ENCODE measurements at places on chromosomes 3 and 15.
A peak's percentile ranks its signal among the peaks of the same experiment; 100 is the strongest.

- no peak for DNase-seq
Measured at GRCh38 chr15:81858586-81858985, 187.2 kb downstream of the MEX3B start.

DNA sequence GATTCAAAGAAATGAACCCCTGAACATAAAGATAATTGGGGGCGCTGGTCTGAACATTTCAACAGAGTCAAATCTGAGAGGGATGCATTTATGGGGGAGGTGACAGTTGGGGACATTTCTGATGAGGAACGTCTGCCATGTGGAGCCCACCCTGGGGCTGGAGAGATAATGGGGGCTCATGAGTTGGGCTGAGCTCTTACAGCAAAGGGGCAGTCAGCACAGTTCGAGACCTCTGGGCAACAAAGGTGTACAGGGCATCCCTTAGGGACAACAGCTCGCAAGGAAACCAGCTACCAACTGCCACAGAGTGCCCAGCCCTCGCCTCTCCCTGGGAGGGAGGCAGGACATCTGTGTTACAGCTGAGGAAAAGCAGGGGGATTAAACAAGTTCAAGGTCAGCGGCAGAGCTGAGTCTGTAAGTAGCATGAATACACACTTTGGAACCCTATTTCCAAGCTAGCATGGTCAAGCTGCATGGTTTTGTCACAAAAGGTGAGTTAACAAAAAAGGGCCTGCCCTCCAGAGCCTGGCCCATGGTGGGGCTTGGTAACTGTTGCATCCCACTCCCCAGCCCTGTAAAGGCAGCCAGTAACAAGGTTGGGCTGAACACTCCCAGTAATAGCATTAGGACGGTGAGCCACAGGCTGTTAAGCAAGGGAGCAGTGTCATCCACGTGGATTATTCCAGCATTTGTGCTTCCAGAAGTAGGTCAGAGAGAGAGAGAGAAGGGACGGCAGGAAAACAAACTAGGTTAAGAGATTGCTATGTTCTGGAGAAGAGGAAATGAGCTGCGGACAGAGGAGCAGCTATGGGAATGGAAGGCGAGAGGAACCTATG lies 4.3 kb downstream of the GNB5 start:
- no peak for DNase-seq

DNA sequence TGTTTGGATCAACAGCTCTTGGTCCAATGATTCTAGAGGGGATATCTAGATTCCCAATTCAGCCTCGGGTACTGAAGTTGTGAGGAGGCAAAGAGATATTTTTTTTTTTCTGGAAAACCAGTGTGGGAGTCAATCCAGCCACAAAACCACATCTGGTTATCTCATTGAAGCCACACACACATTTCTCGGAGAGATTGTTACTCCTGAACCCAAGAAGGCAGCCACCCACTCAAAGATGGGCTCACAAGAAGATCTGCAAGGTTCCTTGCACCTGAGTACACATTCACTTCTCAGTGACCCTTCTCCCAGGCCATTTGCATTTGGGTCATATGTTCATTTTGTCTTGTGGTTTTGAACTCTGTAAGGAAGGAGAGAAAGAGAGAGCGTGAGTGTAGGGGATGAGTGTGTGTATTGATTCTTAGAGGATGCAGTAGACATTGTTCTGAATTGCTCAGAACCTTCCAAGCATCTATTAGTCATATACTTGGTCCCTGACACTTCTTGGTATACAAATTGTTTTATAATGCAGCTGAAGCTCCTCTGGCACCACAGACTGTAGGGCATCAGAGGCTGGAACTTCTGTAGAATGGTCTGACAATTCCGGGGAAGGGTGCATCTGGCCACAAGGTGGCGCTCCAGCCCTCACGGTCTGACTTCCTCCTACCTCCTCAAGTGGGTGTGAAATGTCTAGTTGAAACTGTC lies 39.3 kb upstream of the TRA2B start:
- DNase-seq = peak; percentile 87

DNA sequence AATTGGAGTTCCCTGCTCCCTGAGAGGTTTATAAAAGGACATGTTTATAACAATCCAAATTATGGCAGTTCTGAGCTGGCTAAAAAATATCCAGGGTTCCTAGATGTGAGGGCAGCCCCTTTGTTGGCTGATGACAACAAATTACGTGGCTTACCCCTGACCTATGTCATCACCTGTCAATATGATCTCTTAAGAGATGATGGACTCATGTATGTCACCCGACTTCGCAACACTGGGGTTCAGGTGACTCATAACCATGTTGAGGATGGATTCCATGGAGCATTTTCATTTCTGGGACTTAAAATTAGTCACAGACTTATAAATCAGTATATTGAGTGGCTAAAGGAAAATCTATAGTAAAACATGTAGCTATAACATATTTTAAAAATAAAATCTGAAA lies 13.9 kb downstream of the AADAC start:
- no peak for DNase-seq

GRCh38 chr3:120907659-120908029 lies 361 bp upstream of the STXBP5L start:
- DNase-seq = no peak

DNA sequence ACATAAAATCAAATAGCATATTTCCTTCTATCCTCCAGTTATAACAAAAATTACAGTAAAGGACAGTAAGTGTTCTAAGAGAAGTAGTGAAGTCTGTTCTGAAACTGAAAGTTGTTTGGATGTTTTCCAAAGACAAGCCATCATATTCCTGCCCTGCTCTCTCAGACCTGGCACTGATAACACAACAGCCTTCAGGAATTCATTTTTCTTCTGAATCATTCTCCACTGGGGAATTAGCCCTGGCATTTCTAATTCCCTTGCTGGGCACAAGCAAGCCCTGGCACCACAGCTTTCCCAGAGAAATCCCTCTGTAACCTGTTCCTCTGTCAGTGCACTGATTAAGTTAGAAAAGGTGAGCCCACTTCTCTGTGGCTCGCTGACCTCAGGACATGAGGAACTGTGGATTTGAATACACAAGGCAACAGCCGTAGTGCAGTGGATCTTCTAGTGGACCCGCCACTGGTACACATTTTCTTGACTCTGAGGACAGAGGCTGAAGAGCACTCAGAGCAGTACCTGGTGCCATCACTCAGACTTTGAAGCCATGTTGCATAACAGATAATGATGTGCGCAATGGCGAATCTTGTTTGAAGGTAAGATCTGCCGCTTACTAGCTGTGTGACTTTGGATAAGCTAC lies 61.6 kb downstream of the WWTR1 start:
- DNase-seq = no peak

DNA sequence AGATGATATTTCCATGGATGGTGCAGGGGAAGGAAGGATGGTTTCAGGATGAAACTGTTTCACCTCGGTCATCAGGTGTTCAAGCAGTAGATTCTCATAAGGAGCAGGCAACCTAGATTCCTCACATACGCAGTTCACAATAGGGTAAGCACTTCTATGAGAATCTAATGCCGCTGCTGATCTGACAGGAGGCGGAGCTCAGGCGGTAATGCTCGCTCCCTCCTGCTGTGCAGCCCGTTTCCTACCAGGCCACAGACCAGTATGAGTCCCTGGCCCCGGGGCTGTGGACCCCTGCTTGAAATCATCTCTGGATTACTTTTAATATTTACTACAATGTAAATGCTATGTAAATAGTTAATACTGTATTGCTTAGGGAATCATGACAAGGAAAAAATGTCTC lies 241.8 kb downstream of the ROBO2 start:
- no peak for DNase-seq

- peak; percentile 54 for DNase-seq
Measured at GRCh38 chr3:113531826-113532697, at the start of gene SIDT1. Gene SIDT1 (plus strand): TSS chr3:113532555. CDS start chr3:113533022, 467 bp downstream.

GRCh38 chr3:195859846-195860411 lies 48.2 kb upstream of the MUC4 start:
- no peak for DNase-seq
